Activated CD4-positive, alpha-beta memory T cell treated with anti-CD3 and anti-CD28 coated beads for 36 hours (primary cell): ENCODE measurements at places on chromosomes 4 and X. TPM values are rescaled to one million over a fixed set of nuclear protein-coding genes. Genes with fewer than 3 reads are reported as not detected.
A peak's percentile ranks its signal among the peaks of the same experiment; 100 is the strongest.

BEX2 gene
- total RNA-seq: 12.1 TPM

GRCh38 chr4:121943941-121944340 is 7.9 kb downstream of the TRPC3 start:
- peak; percentile 30 for DNase-seq

GRCh38 chr4:128310266-128310697 is 22.7 kb upstream of the PGRMC2 start:
- no peak for DNase-seq

ALB gene
- not detected for total RNA-seq

DNA sequence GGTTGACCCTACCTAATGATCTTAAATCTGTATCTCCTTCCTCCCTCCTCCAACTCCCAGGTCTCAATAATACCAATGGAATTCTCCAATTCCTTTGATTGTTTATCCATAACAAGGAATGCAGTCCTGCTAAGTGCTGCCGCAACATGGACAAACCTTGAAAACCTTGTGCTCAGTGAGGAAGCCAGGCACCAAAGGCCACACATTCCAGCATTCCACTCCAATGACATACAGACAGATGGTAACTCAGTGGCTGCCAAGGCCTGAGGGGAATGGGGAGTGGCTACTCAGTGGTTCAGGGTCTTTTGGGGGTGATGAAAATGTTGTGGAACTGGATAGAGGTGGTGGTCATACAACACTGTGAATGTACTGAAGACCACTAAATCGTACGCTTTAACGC is 10.4 kb downstream of the HAUS7 start:
- no peak for DNase-seq

ZNF518B gene
- 14.7 TPM for total RNA-seq

GEMIN8 gene
- 8.5 TPM for total RNA-seq
